T-cell (primary cell): ENCODE measurements at places on chromosomes 11 and 22.
A peak's percentile ranks its signal among the peaks of the same experiment; 100 is the strongest.

DNA sequence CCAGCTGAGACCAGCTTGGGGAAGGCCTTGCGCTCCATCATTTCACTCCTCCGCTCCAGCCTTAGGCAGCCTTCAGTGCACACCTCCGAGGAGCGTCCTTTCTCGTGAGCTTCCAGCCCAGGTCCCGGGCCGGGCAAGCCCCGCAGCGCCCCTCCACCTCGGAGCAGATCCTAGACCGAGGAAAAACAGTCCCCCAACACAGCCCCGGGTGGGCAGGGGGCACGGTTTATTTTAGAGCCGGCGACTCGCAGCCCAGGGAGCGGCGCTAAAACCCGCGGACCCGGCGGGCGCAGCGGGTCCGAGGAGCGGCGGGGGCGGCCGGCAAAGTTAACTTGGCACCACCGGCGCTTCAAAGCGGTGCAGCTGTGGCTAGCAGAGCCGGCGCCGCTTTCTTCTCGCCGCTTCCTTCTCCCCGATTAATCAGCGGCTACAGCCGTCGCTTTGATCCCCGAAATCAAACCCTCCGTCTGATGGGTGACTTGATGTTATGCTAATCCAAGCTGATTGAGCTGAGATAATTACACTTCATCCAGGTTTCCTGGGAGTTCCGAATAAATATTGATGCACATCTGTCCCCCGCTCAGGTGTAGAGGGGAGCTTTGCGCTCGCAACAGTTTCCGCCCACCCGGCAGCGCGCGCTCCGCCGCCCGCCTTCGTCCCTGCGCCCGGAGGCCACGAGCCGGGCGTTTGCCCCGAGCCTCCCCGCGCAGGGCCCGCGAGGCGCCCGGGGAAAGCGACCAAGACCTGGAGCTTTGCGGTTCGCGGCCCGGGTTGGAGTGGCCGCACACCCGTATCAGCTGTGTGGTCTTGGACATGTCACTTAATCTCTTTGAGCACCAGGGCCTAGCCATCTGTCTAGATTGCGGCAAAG is 192.7 kb downstream of the BUD13 start:
- DNase-seq, result no peak

GRCh38 chr11:126106594-126107328 is 44.1 kb upstream of the CDON start:
- no peak for DNase-seq

GRCh38 chr11:133172349-133172748 is 360.0 kb downstream of the OPCML start:
- DNase-seq, result no peak

DNA sequence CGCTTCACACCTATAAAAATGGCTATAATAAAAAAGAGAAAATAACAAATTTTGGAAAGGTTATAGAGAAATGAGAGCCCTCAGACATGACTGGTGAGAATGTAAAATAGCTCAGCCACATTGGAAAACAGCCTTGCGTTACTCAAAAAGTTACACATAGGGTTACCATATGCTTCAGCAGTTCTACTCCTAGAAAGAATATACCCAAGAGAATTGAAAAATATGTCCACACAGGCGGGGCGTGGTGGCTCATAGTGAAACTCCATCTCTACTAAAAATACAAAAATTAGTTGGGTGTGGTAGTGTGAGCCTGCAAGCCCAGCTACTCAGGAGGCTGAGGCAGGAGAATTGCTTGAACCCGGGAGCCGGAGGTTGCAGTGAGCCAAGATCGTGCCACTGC is 7.6 kb upstream of the JHY start:
- DNase-seq, result no peak

DNA sequence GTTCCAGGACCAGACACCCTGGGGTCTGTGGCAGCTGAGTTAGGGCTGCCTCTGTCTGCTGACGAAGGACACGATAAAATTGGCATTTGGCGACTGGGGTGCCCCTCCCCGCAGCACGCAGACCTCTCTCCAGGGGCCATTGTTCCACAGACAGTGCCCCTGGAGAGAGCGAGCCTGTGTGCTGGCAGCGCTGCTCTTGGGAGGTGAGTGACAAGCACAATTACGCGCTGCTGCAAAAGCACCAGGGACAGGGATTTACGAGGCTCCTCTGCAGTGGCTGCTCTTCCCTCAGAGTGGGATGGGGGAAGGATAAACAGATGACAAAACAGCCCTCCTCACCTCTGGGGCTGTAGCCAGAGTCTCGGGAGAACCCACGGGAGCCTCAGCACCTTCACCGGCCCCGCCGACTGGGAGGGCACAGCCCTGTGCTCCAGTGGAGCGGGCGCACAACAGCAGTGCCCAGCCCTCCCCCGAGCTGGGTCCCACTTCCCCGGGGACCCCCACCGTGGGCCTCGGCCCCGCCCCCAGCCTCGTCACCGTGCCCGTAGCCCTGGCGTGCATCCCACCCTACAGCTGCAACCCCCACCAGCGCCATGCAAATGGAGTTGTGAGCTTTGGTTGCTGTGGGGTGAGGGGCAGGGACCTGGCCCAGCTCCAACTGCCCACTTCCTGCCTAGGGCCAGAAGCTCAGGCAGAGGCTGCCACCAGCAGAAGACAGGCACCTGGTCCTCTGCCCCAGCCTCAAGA is 19.6 kb downstream of the CHID1 start:
- no peak for DNase-seq

DNA sequence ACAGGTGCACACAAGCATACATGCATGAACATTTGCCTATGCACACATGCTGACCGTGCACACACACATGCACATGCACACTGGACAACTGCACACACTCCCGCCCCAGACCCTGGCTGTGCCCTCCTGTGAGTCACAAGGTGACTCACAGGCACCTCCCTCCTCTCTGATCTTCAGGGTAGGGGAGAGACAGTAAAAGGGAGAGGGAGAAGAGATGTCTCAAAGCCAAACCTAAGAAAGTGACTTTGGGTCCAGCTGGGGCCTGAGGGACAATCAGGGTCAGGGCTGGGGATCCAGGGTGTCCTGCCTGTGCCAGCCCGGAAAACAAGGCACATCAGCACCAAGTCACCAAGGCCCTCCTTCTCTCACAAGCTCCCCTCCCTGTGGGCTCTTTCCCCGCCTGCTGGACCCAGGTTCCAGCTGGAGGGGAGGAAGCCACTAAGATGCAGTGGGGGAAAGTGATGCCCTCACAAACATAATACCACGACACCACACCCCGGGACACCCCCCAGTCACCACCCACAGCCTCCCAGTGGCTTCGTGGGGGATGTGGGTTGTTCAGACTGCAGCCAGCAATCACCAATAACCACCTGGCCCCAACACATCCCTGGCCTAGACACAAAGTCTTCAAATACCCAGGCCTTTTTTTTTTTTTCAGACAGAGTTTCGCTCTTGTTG is 39.3 kb downstream of the PDGFB start:
- DNase-seq, result peak; percentile 33

DNA sequence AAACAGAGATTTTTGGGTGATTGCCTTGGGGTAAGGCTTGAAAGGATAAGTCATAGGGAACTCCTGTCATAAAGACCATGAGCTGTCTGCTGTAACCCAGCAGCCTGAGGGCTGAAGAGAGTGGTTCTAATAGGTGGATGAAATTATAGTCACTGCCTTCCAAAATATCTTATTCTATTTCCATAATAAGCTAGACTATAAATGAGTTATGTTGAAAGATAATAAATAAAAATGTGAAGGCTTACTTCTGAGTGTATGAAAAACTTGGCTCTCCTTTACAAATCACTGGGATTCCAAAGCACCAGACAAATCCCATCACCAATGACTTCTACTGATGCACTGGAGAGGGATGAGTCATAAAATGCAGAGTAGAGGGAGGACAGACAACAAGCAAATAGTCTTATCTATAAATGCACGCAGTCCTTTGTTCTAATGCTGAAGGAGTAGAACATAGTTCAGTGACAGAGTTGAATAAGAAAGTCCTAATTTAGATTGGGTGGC is 775.0 kb upstream of the LRRC4C start:
- DNase-seq, result no peak

GRCh38 chr22:23670378-23671295 is 20.2 kb upstream of the RGL4 start:
- DNase-seq, result no peak
